Caudate nucleus (tissue), 63 donors: ENCODE measurements at places on chromosomes 16 and 17.

DNA sequence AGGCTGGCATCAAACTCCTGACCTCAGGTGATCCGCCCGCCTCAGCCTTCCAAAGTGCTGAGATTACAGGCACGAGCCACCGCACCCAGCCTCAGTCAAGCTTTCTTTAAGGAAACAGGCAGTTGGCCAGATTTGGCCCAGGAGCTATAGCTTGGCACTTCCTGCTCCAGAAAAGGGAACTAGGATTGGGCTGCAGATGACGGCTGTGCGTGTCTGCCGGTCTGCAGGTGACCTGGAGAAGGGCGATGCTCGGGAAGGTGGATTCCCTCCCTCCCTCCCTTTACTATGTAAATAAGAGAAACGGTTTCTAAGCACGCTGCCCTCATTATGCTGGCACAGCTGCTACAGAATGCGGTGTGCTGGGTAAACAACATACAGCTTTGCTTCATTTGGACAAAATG, 215.9 kb downstream of the RPTOR start:
- no peak for DNase-seq

- DNase-seq, result no peak
Measured at GRCh38 chr16:20782470-20782869, 18.7 kb downstream of the ACSM3 start.

GRCh38 chr17:29629839-29630238, 7.1 kb upstream of the CORO6 start:
- no peak for DNase-seq

- no peak for DNase-seq
Measured at GRCh38 chr16:4323845-4324488, 8.1 kb downstream of the GLIS2 start.

- no peak for DNase-seq
Measured at GRCh38 chr17:17525956-17526355, 29.8 kb upstream of the RASD1 start.

GRCh38 chr17:67544364-67544955, 167.4 kb downstream of the PITPNC1 start:
- DNase-seq, result no peak

DNA sequence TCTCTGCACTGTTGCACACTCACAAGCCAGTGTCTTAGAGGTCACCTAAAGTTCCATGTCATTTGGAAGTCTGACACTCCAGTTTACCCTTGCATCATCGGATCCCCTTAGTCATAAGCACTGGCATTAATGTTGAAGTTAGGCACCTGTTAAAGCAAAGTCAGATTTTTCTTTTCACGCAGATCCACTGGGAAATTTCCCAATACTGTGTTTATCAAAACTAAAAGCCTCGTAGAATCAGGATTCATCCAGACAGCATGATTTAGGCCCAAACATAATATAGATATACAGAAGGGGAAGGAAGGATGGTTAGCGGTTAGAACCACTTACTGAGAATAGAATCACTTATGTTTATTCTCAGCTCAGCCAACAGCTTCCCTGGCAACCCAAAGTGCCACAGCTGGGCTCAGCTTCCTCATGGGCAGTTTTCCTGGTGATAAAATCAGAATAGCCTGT, 30.1 kb upstream of the HAPSTR1 start:
- DNase-seq, result no peak

- DNase-seq, result no peak
Measured at GRCh38 chr16:5056352-5056751, 9.4 kb downstream of the C16orf89 start.

GRCh38 chr17:80968602-80969029, 23.0 kb upstream of the CHMP6 start:
- DNase-seq, result peak; percentile 39

DNA sequence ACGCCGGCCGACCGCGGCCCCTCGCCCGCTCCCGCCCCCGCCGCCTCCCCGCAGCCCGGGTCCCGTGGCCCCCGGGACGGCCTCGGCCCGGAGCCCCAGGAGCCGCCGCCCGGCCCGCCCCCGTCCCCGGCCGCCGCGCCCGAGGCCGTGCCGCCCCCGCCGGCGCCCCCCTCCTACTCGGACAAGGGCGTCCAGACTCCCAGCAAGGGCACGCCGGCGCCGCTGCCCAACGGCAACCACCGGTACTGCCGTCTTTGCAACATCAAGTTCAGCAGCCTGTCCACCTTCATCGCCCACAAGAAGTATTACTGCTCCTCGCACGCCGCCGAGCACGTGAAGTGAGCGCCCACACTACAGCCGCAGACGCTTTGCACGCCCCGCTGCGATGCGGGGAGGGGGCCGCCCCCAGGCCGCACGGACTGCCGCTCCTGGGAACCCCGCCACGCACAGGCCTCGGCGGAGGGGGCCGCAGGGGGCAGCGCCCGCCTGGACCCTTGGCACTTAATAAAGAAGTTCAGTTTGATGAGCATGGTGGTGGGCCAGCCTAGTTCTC, 35.5 kb upstream of the ZC3H18 start:
- DNase-seq, result peak; percentile 55

DNA sequence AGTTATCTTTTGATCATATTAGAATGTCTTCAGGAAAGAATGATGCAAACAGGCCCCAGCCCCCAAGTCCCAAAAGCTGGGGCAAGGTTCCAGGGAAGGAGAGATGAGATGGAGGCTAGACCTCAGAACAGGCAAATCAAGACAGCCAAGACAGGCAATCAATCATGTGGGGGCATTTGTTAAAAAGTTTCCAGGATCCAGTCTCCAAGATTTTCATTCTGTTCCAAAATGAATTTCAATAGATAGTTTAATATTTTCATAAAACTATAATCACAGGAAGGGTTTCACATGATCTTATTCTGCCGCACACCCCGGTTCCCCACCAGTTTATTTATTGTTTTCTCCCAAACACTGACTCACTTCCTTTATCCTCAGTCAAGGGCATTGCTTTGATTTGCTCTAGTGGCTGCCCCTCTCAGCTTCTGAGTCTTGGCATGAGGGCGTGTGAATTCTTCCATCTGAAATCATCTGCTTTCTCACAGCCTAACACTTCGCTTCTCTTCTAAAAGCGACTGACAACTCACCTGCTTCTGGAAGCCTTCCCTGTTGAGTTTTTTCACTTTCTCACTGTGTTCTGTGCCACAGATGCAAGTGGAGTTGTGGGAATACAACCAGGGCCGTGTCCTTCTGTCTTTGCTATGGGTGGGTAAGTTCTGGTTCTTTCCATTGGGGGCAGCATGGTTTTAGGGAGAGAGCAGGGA, 12.2 kb upstream of the TERF2 start:
- peak; percentile 14 for DNase-seq

GRCh38 chr17:56482229-56482628, 111.3 kb upstream of the NOG start:
- no peak for DNase-seq

DNA sequence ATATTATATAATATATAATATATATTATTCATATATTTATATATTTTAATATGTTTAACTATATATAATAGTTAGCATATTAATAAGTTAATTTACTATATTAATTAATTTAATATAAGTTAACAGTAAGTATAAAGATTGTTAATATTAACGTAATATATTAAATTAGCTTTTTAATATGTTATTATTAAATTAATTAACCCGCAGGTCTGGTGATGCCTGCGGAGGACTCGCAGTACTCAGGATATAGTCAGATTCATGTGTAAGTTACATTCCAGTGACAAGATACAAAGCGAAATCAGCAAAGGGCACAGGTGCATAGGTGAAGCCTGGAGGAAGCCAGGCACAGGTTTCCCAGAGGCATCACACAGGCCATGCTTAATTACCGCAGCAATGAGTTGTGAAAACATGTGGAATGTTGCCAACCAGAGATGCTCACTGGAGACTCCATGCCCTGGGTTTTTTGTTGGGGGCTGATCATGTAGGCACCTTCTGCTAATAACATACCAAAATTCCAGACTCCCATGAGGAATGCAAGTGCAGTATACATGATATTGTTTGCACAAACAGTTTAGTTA, 130.4 kb upstream of the MPHOSPH6 start:
- no peak for DNase-seq

DNA sequence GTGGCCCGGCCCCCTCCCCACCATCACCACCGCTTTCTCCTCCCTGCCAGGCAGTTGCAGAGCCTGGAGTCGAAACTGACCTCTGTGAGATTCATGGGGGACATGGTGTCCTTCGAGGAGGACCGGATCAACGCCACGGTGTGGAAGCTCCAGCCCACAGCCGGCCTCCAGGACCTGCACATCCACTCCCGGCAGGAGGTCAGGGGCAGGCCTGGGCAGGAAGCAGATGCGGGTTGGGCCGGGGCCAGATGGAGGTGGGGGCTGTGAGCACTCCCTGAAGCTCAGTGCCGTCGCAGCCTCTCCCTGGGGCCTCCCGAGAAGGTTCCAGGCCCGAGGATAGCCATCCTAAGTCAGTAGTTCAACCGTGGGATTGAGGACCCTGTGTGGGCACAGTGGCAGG, 14.2 kb upstream of the ADGRG3 start:
- DNase-seq, result no peak

- no peak for DNase-seq
Measured at GRCh38 chr17:43671031-43671692, 9.4 kb upstream of the MEOX1 start.

DNA sequence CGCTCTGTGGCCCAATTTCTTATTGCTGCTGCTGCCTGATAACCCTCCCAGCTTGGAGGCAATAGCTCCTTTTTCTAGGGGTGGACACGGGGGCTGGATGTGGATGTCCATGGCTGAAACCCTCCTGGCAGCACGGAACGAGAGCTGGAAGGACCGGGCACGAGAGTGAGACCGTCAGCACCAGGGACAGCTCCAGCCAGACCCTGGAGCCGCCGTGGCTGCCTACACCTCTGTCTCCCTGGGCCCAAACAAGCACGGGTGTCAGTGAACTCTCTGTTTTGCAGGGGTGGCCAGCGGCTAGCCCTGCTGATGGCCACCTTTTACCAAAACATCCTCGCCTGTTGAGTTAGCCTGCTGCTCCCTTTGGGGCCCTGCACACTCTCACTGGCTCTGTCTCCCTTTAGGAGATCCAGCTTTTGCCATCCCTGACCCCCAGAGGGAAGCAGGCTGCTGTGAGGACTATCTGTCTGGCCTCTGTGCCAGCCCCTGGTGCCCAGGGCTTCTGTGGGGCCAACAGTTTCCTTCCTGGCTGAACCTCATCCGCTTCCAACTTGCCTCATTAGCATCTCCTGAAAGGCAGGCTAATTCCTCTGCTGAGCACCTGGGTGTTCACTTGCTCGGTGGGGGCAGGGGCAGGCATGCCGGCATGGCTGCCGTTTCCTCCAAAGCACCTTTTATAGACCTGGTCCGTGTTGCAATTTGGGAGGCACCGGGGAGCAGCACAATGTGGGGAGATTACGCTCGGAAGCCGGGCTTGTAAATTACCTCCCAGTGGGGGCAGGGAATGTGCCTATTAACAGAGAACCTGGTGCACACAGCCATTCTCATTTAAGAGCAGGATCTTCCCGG, 118.1 kb downstream of the ENGASE start:
- no peak for DNase-seq

- DNase-seq, result no peak
Measured at GRCh38 chr17:75959051-75959838, 18.4 kb upstream of the FBF1 start.

GRCh38 chr16:12311309-12311708, 334.8 kb downstream of the SNX29 start:
- no peak for DNase-seq

GRCh38 chr16:83878838-83879237, 20.1 kb upstream of the MLYCD start:
- DNase-seq, result no peak

DNA sequence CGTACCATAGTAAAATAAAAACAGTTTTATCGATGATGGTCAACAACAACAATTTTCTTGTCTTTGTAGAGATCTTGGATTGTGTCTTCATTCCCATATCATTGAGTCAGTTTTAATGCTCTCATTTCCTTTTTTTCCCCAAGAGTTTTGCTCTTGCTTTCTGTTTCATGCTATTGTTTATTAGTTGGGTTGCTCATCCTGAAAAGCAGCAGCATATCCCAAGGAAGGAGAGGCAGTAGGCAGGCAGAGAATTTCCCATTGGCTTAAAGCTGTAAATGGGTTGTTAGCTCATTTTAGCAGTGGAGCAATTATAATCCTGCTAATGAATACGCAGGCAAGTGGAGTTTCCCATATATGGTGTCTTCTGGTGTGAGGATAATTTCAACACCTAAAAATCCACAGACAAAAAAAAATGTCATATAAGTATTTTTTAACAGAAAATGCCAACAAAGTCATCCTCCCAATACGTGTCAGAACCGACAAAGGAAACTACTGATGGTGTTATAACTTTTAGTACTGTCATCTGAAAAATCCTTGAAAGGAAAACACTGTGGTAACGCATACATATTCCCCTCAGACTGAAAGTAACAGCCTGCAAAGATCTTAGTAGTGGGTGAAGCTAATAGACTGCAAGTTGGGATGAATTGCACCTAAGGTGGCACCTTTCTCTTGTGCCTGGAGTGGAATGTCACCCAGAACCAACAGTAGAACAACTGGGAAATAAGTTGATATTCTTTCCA, 218.3 kb downstream of the FTO start:
- DNase-seq, result no peak

- DNase-seq, result no peak
Measured at GRCh38 chr17:3813171-3813570, 12.2 kb upstream of the ITGAE start.

- no peak for DNase-seq
Measured at GRCh38 chr17:63780507-63780906, 6.5 kb downstream of the DDX42 start.
